ENCODE measurements at places on chromosomes 4 and X. TPM values are rescaled to one million over a fixed set of nuclear protein-coding genes. Genes with fewer than 3 reads are reported as not detected.
A peak's percentile ranks its signal among the peaks of the same experiment; 100 is the strongest.

GLOD5 gene
- not detected for total RNA-seq

PDCL2 gene
- total RNA-seq: not detected

DNA sequence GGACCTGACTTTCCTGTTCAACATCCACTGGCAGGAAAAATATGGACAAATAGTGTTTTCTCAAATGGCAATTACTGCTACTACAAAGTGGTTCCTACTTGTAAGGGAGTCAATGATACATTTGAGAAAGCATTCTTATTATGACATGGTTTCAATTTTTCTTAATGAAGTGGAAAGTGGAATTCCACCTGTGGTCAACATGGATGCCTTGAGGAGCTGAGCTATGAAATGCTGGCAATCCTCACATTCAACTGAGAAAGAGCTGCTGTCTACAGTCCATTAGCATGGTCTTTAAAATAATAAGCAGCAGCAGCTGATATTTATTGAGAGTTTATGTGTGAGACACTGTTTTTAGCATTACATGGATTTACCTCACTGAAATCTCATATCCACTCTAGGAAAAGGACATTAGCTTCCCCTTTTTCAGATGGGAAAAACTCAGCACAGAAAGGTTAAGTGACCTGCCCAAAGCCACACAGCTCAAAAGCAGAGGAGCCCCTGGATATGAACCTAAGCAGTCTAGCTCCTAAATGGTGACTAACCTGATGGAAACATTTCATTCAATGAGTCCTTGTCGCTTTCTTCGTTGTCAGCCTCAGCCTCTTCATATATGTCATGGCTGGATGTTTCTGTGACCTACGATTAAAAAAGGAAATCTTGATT is 29.2 kb downstream of the MAP7D3 start:
- peaks cover 9% of the 10 kb centered on the region for H3K36me3 ChIP-seq
- H3K4me3 ChIP-seq: no peak overlapping the region
- H3K4me1 ChIP-seq: no peaks in the 10 kb centered on the region
- no peaks in the 10 kb centered on the region for H3K27me3 ChIP-seq

GRCh38 chr4:152032722-152033131 is 271.9 kb upstream of the GATB start:
- H3K4me1 ChIP-seq: peaks cover 2% of the 10 kb centered on the region
- no peak for DNase-seq
- H3K27me3 ChIP-seq: peaks cover 3% of the 10 kb centered on the region
- no peak overlapping the region for H3K4me3 ChIP-seq

GRCh38 chrX:9318766-9319165 is 146.1 kb upstream of the TBL1X start:
- H3K27me3 ChIP-seq: no peaks in the 10 kb centered on the region
- H3K4me3 ChIP-seq: no peak overlapping the region
- no peak for DNase-seq
- peaks cover 8% of the 10 kb centered on the region for H3K4me1 ChIP-seq
- peaks cover 2% of the 10 kb centered on the region for H3K36me3 ChIP-seq

DNA sequence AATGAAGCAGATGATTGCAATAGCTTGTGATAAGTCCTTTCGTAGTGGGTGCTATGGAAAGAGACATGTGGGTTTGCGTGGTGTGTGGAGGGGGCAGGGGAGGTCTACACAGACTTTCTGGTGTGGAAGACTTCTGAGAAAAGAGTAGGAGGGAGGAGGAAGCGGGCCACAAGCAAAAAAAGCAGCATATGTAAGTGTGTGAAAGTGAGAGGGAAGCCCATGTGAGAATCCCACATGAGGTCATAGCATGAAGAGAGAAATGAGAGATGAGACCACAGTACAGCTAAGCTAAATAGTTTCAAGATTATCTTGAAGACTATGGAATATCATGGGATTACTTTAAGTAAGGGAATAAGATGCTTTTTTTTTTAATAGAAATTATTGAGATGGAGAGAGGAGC is 2039.9 kb upstream of the TENM3 start:
- no peak for DNase-seq
- H3K27me3 ChIP-seq: no peaks in the 10 kb centered on the region
- no peak overlapping the region for H3K27ac ChIP-seq

GRCh38 chrX:98380106-98380505 is 1496.4 kb downstream of the RPA4 start:
- DNase-seq: peak; percentile 23
- H3K4me1 ChIP-seq: peaks cover 30% of the 10 kb centered on the region
- peaks cover 7% of the 10 kb centered on the region for H3K36me3 ChIP-seq
- no peaks in the 10 kb centered on the region for H3K27me3 ChIP-seq
- peak overlapping the region; percentile 70 for H3K4me3 ChIP-seq

DNA sequence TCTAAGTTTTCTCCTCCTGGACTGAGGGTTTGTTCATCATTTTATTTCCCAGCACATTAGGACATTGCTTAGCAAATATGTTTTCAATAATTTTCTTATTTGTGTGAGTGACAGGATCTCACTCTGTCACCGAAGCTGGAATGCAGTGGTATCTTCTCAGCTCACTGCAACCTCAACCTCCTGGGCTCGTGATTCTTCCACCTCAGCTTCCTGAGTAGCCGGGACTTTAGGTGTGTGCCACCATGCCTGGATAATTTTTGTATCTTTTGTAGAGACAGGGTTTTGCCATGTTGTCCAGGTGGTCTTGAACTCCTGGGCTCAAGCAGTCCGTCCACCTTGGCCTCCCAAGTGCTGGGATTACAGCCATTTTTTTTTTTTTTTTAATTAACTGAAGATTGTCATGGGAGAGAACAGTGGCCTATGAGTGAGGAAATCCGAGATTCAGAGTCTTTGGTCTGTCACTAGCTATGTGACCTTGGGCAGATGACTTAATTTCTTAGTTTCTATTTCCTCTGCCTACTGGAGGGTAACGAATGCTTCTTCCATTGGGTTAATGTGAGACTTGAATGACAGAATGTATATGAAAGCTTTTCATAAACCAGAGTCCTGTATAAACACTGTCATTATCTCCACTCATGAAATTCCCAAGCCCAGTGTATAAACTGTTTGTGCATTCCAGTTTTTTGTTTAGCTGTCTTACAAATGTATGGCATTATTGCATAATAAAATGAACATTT is 23.9 kb downstream of the MOB1B start:
- H3K4me1 ChIP-seq: peaks cover 21% of the 10 kb centered on the region
- peak overlapping the region; percentile 77 for H3K27ac ChIP-seq
- peaks cover 8% of the 10 kb centered on the region for H3K36me3 ChIP-seq
- H3K27me3 ChIP-seq: no peaks in the 10 kb centered on the region
- no peak overlapping the region for H3K4me3 ChIP-seq

DNA sequence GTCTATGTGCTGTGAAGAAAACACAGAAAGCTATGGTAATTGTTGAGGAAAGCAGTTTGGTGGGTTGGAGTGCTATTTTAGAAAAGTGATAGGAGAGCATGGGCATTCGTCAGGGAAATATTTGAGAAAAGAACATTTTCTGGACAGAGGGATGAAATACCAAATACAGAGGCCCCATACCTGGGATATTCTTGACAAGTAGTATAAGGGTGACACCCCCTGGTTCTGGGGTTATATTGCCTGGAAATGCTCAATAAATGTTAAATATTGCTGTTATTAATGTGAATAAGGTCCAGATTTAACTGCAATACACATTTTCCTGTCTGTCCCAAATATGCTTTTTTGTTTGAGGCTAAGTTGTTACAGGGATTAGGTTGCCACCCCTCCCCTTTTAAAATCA is 42.9 kb downstream of the WWC2 start:
- no peak overlapping the region for H3K4me3 ChIP-seq
- DNase-seq: no peak
- no peaks in the 10 kb centered on the region for H3K27me3 ChIP-seq

DNA sequence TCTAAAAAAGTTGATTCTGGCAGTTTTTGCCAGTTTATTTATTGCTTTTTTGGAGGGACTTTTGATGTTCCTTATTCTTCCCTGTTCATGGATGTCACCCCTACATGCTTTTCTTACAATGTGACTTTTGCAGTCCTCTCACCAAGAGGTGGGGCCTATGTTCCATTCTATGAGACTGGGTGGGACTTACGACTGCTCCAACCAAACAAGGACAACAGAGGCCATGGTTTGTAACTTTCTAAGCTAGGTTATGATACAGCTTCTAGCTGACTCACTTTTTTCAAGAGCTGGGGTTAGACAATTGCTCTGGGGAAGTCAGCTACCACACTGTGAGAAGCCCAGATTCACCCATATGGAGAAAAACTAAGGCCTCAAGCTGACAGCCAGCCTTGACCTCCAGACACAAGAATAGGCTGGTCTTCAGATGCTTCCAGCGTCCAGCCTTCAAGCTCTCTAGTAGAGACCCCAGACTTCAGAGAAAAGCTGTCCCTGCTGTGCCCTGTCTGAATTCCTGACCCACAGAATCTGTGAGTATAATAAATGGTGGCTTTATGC is 39.5 kb downstream of the ENOPH1 start:
- DNase-seq: no peak
- peaks cover 4% of the 10 kb centered on the region for H3K4me1 ChIP-seq
- peaks cover 3% of the 10 kb centered on the region for H3K36me3 ChIP-seq
- no peak overlapping the region for H3K27ac ChIP-seq

GRCh38 chr4:158006990-158007389 is 165.8 kb downstream of the GASK1B start:
- no peaks in the 10 kb centered on the region for H3K27me3 ChIP-seq
- H3K27ac ChIP-seq: no peak overlapping the region
- H3K4me3 ChIP-seq: no peak overlapping the region
- no peak for DNase-seq
- no peaks in the 10 kb centered on the region for H3K36me3 ChIP-seq
- H3K4me1 ChIP-seq: peaks cover 13% of the 10 kb centered on the region

DNA sequence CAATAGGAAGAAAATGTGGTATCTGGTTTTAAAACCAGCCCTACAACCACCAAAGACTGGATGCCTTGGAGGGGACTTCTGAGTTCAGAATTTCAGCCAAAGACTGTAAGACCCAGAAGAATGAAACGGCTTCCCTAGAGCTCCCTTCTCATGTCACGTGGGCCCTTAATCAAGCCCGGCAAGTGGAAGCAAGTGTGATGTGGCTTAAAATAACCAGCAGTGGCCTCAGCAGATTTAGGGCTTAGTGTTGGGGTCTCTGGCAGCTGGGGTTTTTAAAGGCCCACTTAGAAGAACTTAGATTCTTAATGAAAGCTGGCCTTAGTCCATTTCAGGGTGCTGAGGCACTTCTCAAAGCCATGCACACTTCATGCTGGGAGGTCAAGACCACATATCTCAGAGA is 111.2 kb upstream of the TBC1D9 start:
- peaks cover 9% of the 10 kb centered on the region for H3K4me1 ChIP-seq
- peaks cover 5% of the 10 kb centered on the region for H3K36me3 ChIP-seq
- H3K4me3 ChIP-seq: no peak overlapping the region

GRCh38 chr4:6046526-6047129 is 28.4 kb upstream of the C4orf50 start:
- H3K4me3 ChIP-seq: no peak overlapping the region
- no peaks in the 10 kb centered on the region for H3K36me3 ChIP-seq
- H3K27me3 ChIP-seq: peaks cover 28% of the 10 kb centered on the region

GRCh38 chr4:182778222-182778982 is 138.8 kb downstream of the DCTD start:
- H3K27me3 ChIP-seq: no peaks in the 10 kb centered on the region
- H3K4me1 ChIP-seq: no peaks in the 10 kb centered on the region
- H3K36me3 ChIP-seq: peaks cover 15% of the 10 kb centered on the region

GRCh38 chr4:82450966-82451755 is 20.8 kb downstream of the ENOPH1 start:
- H3K27me3 ChIP-seq: no peaks in the 10 kb centered on the region
- H3K36me3 ChIP-seq: peaks cover 30% of the 10 kb centered on the region
- H3K4me3 ChIP-seq: no peak overlapping the region

DNA sequence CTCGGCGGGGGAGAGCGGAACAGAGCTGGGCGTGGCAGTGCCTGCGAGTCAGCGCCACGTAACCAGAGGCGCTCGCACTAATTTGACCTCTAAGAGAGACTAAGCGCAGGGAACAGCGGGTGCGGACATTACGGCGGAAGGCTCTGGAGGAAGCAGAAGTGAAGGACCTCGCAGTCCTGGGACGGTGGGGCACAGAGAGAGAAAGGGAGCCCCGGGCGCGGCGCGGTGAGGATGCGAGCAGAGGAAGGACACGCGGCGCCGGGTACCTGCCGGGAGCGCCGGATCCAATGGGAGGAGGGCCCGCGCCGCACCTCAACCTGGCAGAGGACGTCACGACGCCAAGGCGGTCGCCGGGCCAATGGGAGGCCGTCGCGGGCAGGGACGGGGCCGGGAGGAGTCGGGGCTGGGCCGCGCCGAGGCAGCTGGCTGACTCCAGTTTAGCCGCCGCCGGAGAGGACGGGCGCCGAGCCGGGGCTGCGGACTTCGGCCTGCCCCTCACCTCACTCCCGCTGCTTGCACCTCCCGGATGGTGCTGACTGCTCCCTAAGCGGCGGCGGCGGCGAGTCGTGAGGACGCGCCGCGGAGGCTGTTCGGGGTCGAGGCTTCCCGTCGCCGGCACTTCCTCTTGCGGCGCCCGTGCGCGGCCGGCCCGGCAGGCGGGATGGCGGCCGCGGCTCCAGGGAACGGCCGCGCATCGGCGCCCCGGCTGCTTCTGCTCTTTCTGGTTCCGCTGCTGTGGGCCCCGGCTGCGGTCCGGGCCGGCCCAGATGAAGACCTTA is at the start of gene TMEM165:
Gene TMEM165 (plus strand): TSS at position 429 of the 779 bp plus-strand sequence. CDS start 233 bp downstream, at position 662.
- peak within 1 kb of the TSS; percentile 93 for H3K4me3 ChIP-seq
- DNase-seq: peak; percentile 89
- peaks cover 6% of the 10 kb centered on the region for H3K27me3 ChIP-seq
- H3K4me1 ChIP-seq: peaks cover 25% of the 10 kb centered on the region

DNA sequence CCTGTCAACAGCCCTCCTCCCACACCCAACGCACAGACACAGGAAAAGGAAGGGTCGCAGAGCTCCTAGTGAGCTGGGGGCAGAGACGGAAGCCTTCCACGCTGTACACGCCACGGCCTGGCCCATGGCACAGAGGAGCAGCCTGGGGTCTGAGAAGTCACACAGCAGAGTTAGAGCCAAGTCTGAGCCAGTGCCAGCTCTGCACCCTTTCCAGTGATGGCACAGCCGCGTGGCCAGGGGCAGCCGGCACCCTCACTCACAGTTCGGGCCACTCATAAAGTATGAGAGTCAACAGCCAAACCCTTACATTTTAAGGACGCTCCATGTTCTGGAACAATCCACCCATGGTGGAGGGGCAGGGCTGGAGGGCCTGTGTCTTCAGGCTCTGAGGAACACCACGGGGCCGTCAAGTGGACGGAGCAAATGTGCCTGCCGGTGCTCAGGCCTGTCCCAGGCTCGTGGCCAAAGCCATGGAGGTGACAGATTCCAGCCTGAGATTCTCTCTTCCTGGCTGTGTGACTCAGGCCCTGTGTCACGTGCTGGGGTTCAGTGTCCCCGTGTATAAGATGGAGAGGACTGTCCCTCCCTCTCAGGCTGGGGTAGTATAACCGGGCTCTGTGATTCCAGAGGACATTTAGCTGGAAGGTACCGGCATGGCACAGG is 91.2 kb downstream of the ABLIM2 start:
- H3K27ac ChIP-seq: no peak overlapping the region
- H3K27me3 ChIP-seq: peaks cover under 1% of the 10 kb centered on the region
- H3K36me3 ChIP-seq: peaks cover 8% of the 10 kb centered on the region
- no peak for DNase-seq

Measured in progenitor cell of endocrine pancreas (in vitro differentiated cells).